Right cardiac atrium (tissue), 5 donors: ENCODE measurements at places on chromosomes 11 and 22. TPM values are rescaled to one million over a fixed set of nuclear protein-coding genes. Genes with fewer than 3 reads are reported as not detected.

DNA sequence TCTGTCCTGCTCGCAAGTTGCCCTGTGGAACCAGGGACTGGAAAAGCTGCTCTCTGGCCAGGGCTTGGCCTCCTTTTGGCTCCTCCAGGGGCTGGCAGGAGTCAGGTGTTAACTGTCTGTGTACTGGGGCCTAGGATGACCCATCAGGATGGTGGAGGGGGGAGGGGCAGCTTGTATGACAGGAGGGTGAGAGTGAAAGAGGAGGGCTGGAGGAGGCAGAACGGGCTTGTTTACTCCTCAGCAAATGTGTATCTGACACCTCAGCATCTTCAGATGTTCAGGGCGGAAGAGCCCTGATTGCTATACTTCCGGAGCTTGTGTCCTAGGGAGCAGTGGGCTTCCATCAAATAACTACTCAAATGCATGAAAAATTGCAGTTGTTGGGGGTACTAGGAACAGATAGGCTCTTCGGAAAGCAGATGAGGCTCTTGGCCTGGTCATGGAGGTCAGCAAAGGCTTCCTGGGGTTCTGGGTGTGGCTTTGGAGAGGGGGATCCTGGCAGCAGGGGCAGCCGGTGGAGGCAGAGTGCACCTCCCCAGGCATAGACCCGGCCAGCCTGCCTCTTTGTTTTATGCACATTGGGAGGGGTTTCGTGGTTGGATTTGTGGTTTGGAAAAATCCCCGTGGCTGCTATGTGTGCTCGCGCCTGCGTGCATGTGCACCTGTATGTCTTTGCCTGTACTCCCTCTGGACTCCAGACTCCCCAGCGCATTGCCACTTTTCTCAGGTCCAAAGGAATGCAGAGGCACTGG, 31.2 kb downstream of the CD82 start:
- DNase-seq, result peak; percentile 71

DNA sequence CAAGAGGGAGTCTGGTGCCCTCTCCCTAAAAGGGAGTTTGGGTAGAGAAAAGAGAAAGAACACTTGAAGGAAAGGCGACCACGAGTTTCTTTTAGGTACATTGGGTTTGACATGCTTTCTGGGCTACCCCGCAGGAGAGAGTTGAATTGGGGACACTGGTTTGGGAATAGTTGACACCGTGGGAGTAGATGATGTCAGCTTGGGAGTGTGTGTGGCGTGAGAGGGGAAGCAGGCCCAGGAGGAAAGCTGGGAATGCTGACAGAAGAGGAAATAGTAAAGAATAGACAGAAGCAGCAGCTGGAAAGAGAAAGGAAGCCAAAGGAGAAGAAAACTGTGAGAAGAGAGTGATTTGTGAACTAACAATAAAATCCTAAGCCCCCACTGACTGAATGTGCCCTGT, 442.9 kb downstream of the DYNC2H1 start:
- no peak for DNase-seq

DNA sequence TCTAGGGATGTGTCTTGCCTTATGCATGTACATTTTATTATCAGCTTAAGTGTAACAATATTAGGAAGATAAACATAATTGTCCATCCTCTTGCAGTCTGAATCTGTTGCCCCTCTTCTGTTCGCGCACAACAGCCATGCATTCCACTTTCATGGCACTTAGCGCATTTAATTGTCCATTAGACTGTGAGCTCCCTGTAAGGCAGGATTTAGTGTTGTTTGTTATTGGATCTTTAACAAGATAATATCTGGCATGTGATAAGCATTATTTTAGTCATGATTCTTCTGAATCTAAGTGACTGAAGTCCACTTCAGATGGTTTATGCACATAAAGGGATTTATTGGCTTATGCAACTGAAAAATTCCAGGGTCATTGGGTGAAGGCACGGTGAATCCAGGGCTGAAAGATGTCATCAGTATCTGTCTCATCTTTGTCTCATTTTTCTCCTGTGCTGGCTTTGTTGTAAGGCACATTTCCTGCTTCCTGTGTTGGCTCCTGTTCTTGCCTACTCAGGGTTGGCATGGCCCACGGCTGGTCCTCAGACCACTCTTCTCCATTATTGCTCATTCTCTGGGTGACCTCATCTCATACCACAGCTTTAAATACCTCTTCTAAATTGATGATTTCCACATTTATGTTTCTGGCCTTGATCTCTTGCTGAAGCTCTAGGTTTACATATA, 37.6 kb downstream of the ATXN10 start:
- DNase-seq, result no peak

DNA sequence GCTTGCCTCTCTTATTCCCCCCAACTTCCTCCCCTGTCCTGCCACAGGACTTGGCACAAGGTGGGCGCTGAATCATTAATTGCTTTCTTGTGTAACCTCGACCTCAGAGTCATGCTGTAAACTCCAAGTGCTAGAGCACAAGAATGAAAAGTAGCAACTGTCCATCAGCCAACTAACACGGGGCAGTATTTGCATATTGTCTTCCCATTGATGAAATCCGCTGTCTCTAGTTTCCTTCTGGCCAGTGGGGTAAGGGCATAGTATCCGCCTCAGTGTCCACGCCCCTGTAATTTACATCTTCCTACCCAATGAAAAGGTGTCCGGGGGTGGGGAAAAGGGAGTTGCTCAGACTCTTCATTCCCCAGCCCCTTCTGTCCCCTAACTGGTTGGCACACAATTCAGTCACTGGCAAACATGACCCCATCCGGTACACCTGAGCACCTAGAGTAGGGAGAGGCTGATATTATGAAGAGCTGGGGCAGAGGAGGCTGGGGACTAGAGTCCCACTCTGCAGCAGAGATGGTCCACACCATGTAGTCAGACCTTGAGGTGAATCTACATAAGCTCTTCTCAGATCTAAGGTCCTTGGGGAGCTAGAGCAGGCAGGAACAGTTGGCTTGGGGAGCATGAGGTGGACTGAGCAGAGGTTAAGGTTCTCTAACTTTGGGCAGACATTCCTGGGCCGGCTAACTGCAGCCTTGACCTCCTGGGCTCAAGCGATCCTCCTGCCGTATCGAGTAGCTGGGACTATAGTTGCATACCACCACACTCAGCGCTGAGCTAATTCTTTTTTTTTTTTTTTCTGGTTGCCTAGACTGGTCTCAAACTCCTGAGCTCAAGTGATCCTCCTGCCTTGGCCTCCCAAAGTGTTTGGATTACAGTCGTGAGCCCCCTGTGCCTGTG, 6.8 kb upstream of the GGA1 start:
- DNase-seq, result no peak

The ACRV1 gene
- total RNA-seq, result not detected

The VPREB1 gene
- total RNA-seq, result not detected

- no peak for DNase-seq
These were observed 36.1 kb upstream of the ADSL start for GRCh38 chr22:40310081-40310767.

The POLDIP3 gene
- 44.7 TPM for total RNA-seq

The BBOX1 gene
- total RNA-seq, result not detected

The IL18 gene
- 4.2 TPM for total RNA-seq

DNA sequence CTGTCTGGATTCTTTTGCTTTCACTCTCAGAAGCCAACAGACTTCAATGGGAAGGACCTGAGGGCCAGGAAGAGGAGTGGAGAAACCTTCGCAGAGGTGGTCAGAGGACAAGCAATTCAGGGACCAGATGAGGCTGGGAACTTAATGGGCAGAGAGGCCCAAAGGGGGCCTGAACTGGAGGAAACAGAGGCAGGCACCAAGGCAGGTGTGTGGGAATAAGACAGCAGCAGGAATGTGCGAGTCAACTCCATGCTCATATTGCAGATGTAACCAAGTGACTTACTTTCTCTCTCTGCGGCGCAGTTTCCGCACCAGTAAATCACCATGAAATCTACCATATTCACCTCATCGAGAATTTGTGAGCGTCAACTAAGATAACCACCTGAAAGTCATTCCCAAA, 669.1 kb downstream of the NTM start:
- no peak for DNase-seq

The CYB561A3 gene
- 15.0 TPM for total RNA-seq

- no peak for DNase-seq
These were observed 33.3 kb downstream of the DENND5A start for GRCh38 chr11:9231848-9232177.

- no peak for DNase-seq
These were observed 612 bp downstream of the ASPHD2 start for GRCh38 chr22:26429458-26430286.

DNA sequence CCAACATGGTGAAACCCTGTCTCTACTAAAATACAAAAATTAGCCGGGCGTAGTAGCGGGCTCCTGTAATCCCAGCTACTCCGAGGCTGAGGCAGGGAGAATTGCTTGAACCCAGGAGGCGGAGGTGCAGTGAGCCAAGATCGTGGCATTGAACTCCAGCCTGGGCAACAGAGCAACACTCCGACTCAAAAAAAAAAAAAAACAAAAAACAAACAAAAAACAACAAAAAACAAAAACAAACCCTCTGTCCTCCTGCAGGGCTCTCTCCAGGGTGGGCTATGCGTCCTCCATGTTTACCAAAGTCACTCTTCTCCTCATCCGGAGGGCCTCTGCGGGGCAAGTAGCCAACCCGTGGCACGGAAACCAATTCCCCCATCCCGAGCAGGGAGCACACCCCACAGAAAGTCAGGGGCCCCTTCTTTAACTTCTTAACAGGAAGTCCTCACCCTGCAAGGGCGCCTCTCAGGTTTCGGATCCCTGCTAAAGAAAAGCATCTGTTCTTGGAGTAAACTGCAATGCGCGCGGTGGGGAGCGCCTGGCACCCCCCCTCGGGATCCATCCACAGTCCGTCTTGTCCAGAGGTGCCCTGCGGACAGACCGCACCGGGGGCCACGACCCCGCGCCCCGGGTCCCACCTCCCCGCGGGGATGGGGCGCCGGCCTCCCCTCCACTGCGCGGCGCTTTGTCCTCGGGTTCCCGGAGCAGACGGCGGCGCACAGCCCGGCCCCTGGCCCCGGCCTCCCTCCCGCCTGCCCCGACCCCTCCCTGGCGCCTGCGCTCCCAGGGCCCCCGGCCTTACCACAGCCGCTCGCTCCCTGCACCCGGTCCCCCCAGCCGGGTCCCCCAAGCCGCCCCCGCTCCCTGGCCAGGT, 712 bp downstream of the CERK start:
- DNase-seq, result peak; percentile 81

GRCh38 chr22:50071432-50072166, 13.5 kb upstream of the TTLL8 start:
- DNase-seq, result no peak

DNA sequence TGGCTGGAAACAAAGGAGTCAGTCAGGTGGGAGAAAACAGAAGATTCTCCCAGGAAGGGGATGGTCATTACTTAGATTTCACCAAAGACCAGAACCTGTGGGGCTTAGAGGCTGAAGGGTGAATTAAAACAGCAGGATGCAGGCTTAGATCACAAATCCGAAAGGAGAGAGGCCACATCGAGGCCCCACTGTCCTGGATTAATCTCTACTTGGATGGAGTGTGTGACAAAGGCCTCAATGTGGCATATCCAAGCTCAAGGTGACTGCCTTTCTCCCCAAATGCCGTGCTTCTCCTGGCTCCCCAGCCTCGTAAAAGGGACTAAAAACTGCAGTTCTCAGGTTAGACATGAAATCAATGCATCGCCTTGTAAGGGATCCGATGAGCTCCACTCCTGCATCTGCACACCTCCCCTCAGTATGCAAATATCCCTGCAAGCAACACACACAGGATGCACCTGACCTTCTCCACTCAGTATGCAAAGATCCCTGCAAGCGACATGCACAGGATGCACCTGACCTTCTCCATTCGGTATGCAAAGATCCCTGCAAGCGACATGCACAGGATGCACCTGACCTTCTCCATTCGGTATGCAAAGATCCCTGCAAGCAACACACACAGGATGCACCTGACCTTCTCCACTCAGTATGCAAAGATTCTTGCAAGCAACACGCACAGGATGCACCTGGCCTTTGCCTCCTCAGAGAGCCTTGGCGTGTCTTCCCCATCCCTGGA, 447.4 kb downstream of the BRD1 start:
- DNase-seq, result no peak
